Dermis microvascular lymphatic vessel endothelial cell (primary cell): ENCODE measurements at places on chromosomes 5 and 9. TPM values are rescaled to one million over a fixed set of nuclear protein-coding genes. Genes with fewer than 3 reads are reported as not detected.

The ZNF879 gene
- 2.6 and 4.2 TPM in 2 replicates for total RNA-seq

DNA sequence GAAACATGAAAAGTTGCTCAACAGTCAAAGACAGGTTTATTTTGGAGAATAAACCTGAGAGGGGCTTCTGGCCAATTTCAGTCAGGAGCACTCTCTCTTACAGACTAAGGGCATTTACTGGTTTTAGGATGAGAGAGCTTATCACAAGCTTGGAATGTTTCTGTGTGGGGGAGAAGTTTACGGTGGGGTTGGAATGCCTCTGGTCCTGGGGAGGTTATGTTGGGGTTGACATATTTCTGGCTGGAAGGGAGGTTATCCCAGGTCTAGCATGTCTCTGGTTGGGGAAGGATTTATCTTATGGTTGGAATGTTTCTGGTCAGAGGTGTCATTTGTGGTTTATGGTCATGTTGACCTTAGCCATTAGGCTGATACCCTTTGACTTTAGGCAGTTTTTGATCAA lies 1867.3 kb downstream of the EFNA5 start:
- DNase-seq: no peak

DNA sequence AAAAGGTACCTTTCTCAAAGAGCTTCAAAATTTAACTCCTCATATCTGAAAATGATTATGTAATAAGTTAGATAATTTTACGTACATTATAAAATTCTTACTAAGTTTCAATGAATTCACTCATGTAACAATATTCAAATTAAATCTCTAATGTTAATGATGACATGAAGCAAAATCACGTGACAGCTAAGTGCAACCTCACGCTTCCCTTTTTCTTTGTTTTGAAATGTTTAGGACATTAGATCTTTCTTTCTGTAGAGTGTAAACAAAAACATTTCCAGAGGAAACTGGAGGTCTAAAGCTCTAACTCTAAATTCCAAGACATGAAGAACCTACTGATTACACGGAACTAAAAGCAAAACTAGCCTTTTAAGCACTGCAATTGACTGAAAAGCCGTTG lies 227.3 kb upstream of the TBCA start:
- DNase-seq: no peak

The PHF24 gene
- total RNA-seq: under 0.01 TPM in 1 of 2 replicates, not detected in the other

The WNT8A gene
- total RNA-seq: not detected in 2 replicates

DNA sequence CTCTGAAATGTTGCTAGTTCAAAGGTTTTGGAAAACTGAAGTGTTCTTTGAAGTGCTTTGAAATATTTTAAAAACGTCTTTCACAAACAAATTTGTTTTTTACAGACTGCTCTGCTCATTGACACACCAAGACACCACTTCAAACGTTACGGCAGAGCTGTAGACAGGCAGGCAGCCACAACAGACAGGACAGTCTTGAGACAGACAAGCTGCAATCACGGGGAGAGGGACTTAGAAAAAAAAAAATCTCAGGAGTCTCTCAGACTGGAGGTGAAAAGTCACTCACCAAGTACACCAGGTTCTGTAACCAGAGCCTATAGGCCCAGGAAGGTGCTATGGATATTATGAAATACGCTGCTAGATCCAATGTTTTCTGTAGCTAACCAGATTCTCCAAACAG lies 135.4 kb downstream of the ISL1 start:
- no peak for DNase-seq

DNA sequence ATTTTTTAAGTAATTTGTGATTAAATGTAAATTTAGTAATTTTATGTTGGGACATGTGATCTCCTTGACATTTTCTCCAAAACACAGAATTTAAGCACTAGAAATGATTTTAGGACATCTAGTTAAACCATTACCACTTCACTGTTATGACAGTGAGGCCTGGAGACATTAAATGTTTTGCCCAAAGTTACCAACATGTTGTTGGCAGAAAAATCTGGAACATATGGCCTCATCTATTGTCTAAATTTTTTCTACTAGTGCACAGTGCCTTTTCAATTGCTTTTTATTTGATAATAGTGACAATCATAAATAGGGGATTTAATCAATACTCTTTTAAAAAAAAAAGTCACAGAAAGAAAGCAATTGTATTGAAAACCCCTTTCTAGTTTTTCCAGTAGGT lies 45.6 kb downstream of the PIK3R1 start:
- DNase-seq: no peak

The POU5F2 gene
- 0.26 and 0.51 TPM in 2 replicates for total RNA-seq

- DNase-seq: peak; percentile 93
Observed at GRCh38 chr9:76704593-76705204, 59.5 kb upstream of the PCA3 start.

- no peak for DNase-seq
Observed at GRCh38 chr9:76891874-76892273, 14.0 kb downstream of the PRUNE2 start.

- no peak for DNase-seq
Observed at GRCh38 chr9:130122456-130122855, 49.7 kb upstream of the NCS1 start.

The UBE2QL1 gene
- total RNA-seq: 0.13 and 1.0 TPM in 2 replicates

- DNase-seq: no peak
Observed at GRCh38 chr5:154788212-154788611, 33.0 kb downstream of the LARP1 start.

GRCh38 chr9:18810581-18810980 lies 222.4 kb downstream of the SAXO1 start:
- no peak for DNase-seq

GRCh38 chr9:126160067-126160853 lies 166.4 kb upstream of the MVB12B start:
- no peak for DNase-seq

The CKMT2 gene
- 0.13 and 0.38 TPM in 2 replicates for total RNA-seq

The SPATA31A3 gene
- not detected in 2 replicates for total RNA-seq

The SPATA31C1 gene
- not detected in 2 replicates for total RNA-seq

DNA sequence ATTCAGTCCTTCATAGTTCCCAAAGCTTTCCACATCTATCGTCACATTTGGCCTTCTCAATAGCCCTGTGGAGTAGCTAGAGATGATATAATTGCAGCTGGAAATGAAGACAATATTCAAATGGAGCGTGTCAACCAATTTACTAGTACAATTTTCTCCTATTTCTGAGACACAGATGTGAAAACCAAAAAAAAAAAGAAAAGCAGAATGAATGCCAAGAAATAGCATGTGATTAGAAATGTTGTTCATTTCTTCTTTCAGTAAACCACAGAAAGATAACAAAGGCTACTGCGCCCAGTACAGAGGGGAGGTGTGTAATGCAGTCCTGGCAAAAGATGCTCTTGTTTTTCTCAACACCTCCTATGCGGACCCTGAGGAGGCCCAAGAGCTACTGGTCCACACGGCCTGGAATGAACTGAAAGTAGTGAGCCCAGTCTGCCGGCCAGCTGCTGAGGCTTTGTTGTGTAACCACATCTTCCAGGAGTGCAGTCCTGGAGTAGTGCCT lies 99.0 kb downstream of the MUSK start:
- DNase-seq: no peak

DNA sequence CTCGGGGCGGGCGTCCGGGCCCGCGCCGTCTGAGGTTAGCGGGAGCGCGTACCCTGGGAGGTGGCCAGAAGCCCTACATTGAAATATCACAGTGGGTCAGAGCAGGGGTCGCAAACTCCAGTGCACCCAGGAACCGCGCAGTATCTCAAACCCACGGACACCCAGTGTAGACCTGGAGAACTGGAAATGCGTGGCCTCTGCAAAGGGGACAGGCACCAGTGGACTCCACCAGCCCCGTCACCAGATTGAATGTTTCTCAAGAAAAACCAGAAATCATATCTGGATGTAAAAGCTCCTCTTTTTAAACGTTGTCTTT lies 117.6 kb upstream of the SMIM23 start:
- DNase-seq: no peak

DNA sequence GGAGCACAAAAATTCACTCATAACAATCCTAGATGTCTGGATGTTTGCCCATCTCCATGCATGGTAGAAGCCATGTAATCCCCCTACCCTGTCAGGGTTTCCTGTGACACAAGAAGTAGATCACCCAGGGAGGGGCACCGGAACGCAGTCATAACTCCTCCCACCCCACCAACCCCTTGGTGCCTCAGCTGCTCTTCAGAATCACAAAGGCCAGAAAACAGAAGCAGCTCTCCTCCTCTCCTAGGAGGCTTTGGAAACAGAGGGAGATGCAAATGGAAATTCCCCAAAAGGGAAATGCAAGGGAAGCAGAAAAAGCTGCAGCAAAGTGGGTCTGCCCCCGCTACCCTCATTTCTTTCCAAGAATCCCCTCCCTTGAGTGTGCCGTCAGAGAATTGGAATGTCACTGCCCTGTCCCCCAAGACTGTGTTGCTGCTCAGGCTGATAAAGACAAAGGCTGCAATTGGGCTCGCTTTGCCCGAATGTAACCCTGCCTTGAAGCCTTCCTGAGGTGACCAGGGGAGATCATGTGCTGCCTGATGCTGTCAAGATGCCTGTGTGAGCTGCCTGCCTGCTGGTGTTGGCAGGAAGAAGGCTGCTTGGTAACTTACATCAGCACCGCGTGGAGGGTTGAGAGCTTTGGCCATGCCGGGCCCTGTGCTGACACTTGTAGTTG lies 65.5 kb upstream of the ABCA1 start:
- peak; percentile 27 for DNase-seq

DNA sequence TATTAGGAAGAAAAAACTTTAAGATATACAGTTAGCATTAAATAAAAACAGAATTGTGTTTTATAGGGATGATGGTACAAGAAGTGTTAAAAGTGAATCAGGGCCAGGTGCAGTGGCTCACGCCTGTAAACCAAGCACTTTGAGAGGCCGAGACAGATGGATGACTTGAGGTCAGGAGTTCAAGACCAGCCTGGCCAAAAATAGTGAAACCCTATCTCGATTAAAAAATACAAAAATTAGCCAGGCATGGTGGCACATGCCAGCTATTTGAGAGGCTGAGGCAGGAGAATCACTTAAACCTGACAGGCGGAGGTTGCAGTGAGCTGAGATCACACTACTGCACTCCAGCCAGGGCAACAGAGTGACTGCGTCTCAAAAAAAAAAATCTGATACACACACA lies 282.9 kb upstream of the ATP10B start:
- no peak for DNase-seq

The PFN3 gene
- total RNA-seq: not detected in 2 replicates

DNA sequence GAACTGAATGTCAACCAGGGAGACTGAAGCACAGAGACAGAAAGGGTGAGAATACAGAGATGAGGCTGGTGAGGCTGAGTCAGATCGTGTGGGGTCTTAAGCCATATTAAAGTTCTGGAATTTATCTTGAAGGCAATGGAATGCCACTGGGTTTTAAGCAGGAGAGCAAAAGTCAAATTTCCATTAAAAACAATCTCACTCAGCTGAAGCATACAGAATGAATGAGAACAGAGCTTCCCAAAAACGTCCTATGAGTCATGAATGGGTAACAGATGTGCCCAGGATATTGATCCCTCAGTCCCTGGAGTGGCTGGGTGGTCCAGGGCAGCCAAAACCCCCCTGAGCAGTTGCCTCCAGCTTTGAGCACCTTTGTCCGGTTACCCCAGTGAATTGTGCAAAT lies 44.9 kb downstream of the PFDN1 start:
- DNase-seq: no peak

DNA sequence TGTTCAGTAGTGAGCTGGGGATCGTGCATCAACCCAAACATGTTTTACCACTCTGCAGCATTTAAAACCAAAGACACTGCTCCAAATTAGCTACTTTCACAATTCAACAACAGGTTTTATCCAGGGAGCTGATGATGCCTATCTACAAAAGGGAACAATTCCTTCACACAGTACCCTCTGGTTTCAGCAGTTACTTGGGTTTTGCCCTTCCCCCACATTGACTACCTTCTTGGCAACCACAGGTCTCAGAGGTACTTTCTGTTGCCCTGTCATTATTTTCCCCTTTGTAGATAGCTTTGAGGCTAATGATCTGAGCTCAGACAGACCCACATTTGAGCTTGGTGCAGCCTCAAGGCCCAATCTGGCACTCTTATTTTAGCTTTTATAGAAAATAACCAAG lies 96.1 kb downstream of the WDR41 start:
- no peak for DNase-seq

- DNase-seq: no peak
Observed at GRCh38 chr5:151128817-151129216, 28.8 kb downstream of the ANXA6 start.

GRCh38 chr5:174816858-174817257 lies 92.5 kb downstream of the MSX2 start:
- DNase-seq: no peak

The CCDC171 gene
- 0.25 and 0.26 TPM in 2 replicates for total RNA-seq

GRCh38 chr9:129885670-129886106 lies 50.4 kb downstream of the USP20 start:
- no peak for DNase-seq

The IFNA17 gene
- total RNA-seq: not detected in 2 replicates

GRCh38 chr9:125932012-125932411 lies 184.8 kb downstream of the PBX3 start:
- DNase-seq: peak; percentile 96

GRCh38 chr5:123438244-123438643 lies 15.0 kb upstream of the CEP120 start:
- no peak for DNase-seq

DNA sequence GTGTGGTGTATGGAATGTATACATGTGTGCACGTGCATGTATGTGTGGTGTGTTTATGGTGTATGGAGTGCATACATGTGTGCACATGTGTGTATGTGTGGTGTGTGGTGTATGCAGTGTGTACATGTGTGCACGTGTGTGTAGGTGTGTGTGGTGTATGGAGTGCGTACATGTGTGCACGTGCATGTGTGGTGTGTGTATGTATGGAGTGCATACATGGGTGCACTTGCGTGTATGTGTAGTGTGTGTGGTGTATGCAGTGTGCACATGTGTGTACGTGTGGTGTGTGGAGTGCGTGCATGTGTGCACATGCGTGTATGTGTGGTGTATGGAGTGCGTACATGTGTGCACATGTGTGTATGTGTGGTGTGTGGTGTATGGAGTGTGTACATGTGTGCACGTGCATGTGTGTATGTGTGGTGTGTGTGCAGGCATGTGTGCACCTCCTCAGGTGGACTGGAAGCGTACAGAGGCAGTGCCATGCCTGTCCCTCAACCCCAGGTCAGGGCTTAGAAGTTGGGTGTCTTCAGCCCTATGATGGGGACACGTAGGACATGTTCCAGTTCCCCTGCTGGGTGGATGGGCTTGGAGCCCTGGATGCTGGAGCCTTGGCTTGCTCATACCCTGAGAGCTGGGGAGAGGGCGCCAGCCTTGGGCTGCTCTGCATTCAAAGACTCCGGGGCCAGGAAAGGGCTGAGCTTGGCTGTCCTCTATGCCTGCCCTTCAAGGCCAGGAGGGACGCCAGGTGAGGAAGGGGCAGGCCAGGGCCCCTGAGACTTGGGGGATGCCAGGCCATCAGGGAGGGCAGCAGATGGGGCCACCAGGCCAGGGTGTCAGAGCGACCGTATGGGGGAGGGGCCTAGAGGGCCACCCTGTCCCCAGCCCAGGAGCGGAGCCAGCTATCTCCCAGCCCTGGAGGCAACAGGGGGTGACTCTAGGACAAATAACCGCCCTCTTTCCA lies 12.2 kb downstream of the MYMK start:
- no peak for DNase-seq

DNA sequence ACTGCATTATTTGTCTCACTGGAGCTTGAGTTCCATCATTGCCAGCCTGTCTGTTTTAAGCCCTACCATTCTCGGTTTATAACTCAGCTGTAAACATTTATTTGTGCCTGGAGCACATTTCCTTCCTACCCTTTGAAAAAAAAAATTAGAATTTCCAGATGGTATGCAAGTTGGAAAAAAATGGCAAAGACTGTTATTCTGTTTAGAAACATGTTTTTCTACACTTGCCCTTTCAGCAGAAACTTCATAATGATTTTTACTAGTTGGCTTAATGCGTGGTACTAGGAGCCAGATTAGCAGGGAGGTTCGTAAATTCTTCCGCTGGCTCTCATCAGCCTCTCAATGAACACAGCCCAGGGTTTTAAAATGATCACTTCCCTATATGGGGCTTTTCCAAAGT lies 238.8 kb upstream of the WWC1 start:
- DNase-seq: no peak
